ENCODE measurements at places on chromosomes 11 and 22.

GRCh38 chr11:96530473-96530872, 140.7 kb downstream of the JRKL start:
- no peak for DNase-seq

DNA sequence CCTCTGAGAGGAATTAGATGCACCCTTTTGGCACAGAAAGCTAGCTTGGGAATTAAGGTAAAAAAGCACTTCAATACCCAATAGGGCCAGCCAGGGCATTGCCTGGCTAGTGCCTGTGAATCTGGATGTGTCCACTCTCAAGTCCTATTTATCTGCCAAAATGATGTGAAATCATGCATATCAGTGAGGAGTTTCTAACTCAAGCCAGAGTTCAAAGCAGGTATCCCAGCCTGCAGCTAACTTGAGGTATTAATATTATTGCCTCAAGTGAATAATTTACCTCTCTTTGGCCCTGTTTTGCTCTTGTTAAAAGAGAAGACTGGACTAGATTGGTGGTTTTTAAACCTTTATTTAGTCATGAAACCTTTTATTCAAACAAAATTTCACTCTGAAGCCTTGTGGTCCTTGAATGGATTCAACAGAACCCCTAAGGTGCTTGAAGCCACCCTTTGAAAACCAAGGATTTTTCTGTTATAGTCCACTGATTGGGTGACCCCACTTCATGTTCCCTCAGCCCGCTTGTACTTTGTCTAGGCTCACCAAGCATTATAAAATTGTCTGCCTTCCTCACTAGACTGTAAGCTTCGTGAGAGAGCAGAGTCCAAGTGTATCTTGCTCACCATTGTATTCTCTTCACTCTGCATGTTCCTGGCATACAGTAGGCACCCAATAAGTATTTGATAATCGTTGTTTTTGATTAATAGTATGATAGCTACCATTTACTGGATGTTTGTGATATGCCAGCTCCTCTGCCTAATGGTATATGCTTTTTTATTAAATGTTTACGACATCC, 4.5 kb downstream of the RNF121 start:
- no peak for DNase-seq

DNA sequence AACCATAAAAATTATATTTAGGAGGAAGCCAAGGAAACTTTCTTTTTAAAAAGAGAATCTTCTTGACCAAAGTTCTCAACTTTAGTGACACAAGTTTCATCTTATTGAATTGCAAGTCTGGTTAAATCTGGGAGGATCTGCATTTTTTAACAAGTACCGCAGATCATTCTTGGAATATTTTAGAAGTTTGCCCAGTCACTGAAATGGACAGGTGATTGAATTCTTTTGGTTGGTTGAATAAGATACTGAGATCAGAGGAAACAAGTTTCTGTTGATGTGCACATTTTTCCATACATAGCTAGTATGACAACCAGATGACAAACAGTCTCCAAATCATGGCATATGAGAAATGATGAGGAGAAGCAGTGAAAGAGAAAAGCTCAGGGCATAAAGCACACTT, 50.2 kb downstream of the SLN start:
- peak; percentile 14 for DNase-seq

- peak; percentile 79 for DNase-seq
These were observed 13.4 kb upstream of the TPCN2 start for GRCh38 chr11:69035150-69035945.

GRCh38 chr11:100419518-100419917, 267.6 kb upstream of the ARHGAP42 start:
- DNase-seq: no peak

GRCh38 chr11:9285850-9286587, 20.9 kb upstream of the DENND5A start:
- no peak for DNase-seq

DNA sequence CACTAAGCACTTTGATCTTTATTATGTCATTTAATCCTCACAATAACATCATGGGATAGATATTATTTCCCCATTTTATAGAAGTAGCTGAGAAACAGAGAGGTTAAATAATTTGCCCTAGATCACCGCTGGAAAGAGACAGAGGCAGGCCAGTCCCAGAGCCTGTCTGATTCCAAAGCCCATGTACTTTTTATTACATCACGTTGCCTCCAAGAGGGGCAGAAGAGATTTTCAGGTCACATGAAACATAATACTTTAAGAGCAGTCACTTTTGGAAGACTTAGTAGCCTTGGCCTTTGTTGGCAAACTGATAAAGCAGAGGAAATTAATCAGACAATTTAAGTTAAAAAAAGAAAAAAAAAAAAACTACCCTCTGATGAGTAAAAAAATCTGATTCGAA, 200.2 kb upstream of the ARHGAP20 start:
- peak; percentile 26 for DNase-seq

- peak; percentile 50 for DNase-seq
These were observed 51.3 kb upstream of the HMGXB4 start for GRCh38 chr22:35205961-35206360.

Data from umbilical cord (tissue), 2 donors.